ENCODE measurements at places on chromosomes 7 and 10.
A peak's percentile ranks its signal among the peaks of the same experiment; 100 is the strongest.

- no peak for DNase-seq
These were observed 658 bp downstream of the CYP2E1 start for GRCh38 chr10:133527771-133528271.

DNA sequence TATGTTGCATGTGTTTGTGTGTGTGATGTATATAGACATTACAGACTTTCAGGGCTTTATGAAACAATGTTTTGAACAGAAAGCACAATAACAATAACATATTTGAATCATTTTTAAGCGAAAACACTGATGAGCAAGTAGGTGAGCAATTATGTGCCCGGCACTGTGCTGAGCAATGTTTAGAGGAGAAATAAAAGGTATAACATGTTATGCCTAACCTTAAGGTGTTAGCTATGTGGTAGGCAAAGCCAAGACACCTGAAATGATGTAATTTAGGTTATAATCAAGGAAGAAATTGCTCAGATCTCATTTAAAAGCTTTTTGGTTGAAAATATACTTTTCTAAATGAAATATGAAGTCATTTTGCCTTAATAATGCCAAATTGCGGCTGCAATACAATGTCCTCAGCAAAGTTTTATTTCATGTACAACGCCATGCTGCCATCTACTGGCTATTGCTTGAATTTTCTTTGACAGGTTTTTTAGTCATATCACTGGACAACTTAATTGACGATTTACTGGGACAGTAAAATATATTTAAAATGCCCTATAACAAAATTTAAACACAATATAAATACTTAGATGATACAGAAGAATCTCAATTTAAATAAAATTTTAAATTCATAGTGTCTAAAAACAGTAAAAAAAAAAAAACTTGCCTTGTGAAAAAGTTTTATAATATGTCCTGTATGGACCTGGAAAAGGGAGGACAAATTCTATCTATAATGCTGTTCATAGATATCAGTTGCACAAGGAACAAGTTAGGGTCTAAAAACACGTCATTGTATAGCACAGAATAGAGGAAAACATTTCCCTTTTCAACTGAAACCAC, 131.1 kb upstream of the CDK1 start:
- peak; percentile 68 for DNase-seq

- no peak for DNase-seq
These were observed 9.0 kb downstream of the EIF4H start for GRCh38 chr7:74183142-74183541.

DNA sequence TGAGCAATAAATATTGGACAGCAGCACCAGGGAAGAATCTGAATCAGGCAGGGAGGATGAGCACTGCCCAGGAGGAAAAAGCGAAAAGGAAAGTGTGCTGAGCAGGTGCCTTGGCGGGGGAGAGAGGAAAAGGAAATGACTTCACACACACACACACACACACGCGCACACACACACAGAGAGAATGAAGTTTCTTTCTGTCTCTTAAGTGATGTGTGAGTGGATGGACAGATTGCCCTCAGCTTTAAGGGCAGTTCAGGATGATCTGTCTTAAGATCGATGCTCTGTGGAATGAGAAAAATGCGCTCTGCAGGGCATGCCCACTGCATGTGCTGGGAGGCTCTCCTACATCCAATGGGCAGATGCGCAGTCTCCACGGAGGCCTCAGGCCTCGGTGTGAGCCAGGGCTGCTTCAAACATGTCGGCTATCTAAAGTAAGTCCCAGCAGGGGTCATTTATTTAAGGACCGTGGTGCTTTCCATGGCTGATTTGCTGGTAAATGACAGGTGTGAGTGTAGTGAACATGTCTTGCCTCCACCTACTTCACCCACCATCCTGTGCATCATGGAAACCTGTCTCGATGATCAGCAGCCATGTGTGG, 2.5 kb upstream of the ACBD5 start:
- DNase-seq = peak; percentile 34

DNA sequence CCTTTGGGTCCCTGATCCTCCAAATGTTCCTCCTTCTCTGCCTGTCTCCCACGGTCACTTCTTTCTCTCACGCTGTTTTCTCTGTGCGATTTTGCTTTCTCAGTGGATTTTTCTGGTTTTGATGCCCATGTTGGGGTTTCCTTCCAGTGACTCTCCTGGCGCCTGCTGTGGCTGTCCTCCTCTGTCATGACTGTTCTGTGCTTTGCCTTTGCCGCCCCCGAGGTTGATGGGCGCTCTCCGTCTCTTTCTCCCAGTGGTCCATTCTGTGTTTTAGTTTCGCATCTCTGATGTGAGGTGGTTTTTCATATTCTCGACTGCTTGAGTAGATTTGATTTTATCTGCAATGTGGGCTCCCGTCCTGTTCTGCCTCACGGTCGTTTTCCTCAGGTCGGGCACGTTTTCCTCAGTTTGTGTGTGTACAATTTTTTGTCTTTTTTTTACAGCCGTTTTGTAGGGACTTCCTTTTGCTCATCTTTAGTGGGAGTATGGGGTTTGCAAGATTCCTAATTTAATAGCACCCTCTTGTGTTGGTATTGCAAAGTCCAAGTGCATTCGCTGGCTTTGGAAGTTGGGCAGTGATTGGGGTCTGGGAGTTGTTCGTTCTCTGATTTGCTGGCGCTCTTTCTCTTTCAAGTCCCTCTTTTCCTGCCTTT, 100.0 kb downstream of the INPP5A start:
- DNase-seq = peak; percentile 12

DNA sequence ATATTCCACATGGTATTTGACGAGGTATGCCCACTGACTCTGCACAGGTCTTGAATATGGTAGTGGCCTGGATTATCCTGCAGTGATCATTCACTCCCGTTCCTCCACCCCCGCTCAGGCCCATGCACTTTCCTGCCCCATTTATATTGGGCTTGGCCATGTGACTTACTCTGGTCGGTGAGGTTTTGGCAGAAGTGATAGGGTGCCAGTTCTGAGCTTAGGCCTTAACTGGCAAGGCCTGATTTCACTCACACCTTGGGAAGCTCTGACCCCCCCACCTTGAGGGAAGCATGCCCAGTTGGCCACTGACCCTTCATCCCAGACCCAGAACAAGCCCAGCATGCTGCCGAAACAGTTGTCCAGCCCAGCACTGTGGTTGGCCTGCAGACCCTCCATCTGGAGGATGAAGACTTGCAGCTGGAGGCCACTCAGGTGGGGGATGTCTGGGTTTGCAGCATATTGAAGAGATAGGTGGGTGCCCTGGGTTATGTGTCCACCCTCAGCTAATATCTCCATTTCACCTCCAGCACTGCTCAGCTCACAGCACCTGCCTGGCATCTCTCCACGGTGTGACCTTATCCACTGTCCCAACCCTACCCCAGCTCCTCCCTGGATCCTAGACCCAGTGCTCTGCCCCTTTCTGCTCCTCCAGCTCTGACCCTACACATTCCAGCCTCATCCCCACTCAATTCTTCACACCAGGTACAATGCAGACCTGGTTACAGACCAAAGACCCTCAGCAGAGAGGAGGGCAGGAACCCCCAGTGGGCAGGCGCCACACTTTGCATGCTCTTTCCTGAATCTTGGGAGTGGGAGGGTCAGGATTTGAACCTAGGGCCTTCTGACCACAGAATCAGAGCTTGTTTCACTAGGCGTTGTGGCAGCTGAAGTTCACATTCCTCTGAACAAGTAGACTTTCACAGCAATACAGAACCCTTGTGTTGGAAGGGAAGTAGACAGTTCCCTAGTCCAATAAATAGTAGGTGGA, 138.1 kb upstream of the CHST15 start:
- no peak for DNase-seq

DNA sequence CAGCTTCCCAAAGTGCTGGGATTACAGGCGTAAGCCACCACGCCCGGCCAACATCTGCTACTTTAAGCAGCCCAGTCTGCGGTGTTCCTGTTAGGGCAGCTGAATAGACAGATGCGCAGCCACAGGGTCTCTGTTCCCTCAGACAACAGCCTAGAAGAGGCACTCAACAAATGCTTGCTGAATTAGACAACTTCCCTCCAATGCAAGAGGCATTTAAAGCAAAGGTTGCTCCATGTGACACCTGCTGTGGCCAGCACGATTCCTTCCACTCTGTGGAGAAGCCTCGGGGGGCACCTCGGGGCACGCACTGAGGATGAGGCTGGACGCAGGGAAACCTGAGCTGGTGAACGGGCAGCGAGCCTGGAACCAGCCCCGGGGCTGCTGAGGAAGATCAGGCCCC, 237.8 kb downstream of the MAD1L1 start:
- DNase-seq = no peak

DNA sequence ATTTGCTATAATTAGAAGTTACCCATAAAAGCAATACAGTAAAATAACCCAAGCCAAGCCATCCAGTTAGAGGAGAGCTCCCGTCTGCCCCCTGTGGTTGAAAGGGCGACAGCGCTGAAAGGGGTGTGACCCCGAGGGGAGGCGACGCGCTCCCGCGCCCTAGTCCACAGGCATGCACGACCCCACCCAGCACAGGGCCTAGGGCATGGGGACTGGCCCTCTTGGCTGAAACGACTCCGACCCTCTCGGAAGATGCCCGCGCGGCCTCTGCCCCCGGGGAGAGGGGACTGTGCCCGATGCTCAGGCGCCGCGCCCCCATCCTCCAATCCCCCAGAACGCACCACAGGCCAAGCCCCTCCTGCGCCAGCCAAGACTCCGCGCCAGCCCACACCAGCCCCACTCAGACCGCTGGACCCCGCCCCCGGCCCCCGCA, 64.0 kb downstream of the CSGALNACT2 start:
- no peak for DNase-seq

DNA sequence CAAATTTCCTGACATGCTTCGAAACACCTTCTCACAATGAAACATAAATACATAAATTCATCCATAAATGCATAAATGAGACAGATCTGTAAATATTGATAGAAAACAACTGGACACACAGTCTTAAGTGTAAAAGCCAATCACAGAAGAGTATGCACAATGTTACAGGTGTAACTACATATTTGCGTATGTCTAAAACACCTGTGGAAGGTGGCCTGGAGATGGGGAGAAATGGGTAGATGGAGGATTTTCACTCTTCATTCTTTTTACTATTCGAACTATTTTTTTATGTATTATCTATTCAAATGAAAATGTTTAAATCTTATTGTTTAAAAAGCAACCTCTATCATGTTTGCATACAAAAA, 860 bp downstream of the IQUB start:
- no peak for DNase-seq

DNA sequence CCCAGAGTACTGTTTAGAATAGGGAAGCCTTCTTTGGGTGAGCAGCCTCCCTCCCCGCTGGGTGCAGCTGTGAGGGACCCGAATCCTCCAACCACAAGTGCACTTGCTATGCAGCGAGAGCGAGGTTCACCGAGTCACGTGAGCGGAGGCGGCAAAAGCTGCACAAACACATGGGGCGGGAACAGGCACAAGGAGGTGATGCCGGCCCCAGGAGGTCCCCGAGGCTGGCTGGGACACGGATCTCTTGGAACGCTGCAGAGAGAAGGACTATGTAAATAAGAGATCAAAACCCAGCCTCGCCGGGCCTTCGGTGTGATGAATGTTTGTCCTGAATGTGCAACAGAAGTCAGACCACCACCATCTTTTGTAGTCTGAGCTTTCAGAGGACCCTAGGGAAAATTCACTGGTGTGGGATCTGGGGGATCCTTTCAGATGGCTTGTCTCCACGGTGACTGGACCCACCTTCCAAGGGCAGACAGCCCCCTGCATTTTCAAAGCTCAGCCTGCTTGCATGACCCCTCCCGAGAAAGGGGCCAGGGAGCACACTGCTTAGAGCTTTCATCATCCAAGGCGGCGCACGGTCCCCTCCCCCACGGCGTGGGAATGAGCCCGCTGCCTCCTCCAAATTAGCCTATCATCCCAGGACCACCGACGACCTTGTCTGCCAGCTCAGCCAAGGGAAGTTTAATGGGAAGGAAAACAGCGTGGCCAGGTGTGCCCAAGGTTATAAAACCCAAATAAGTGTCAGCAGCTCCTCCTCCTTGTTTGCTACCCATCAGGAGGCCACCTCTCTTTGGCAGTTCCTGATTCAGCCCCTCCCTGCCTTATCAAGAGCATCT, 327.7 kb downstream of the CXCL12 start:
- no peak for DNase-seq

- no peak for DNase-seq
These were observed 696.9 kb upstream of the NRP1 start for GRCh38 chr10:34031400-34031799.

- DNase-seq = no peak
These were observed 14.7 kb downstream of the ASNS start for GRCh38 chr7:97857544-97857943.

DNA sequence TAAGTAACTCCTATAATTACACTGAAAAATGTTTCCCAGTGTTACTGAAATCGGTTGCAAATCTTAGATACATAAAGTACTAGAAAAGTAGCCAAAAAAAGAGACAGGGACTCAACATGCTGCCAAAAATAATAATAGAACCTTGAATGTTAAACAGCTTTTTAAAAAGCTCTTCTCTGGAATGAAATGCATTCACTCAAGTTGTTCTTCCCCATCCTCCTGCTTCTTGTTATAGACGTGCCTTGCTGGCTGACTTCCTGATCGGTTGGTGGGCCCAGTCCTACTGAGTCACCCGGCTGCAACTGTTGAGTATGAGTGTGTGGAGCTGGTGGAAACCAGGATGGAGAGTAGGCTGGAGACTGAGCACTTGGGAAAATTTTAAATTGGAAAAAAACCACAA, 30.6 kb upstream of the RAPGEF5 start:
- no peak for DNase-seq

GRCh38 chr10:112687647-112688046, 240.6 kb downstream of the VTI1A start:
- DNase-seq = no peak

- no peak for DNase-seq
These were observed 149.7 kb downstream of the LRRTM3 start for GRCh38 chr10:67075491-67075971.

GRCh38 chr7:30974605-30975255, 11.0 kb downstream of the GHRHR start:
- DNase-seq = no peak

- no peak for DNase-seq
These were observed 96.3 kb downstream of the ALOX5 start for GRCh38 chr10:45470098-45471012.

DNA sequence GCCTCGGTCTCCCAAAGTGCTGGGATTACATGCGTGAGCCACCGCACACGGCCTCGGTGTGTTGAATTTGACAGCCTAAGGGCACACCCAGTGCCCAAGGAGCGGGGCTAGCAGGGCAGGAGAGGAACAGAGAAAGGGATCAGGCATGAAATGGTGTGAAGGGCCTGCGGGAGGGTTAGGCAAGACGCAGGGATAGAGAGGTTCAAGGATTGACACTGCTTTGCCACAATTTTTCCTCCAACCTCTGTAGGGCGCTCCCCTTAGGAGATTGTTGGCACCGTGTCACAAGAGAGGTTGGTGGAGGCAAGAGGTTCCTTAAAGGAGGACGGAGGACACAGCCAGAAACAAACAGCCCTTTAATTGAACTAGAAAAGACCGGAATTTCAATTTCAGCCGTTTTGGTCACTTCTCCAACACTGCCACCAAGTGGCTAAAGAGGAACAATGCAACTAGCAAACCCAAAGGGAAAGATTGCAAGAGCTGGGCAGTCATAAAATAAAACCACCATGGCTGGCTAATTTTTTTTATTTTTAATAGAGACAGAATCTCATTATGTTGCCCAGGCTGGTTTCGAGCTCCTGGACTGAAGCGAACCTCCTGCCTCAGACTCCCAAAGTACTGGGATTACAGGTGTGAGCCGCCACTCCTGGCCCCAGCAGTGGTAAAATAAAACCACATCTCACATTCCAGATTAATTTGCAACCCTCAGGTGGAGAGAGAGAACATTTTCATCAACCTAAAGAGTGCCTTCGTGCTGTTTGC, 6.9 kb upstream of the CREB3L2 start:
- DNase-seq = peak; percentile 54

GRCh38 chr7:80151274-80151665, 16.6 kb downstream of the GNAI1 start:
- no peak for DNase-seq

- no peak for DNase-seq
These were observed 354.1 kb downstream of the TNS3 start for GRCh38 chr7:47227762-47228177.

Measured in COR-L47 (cell line).